HTR-8/SVneo (cell line): ENCODE measurements at places on chromosomes 7 and 10.

DNA sequence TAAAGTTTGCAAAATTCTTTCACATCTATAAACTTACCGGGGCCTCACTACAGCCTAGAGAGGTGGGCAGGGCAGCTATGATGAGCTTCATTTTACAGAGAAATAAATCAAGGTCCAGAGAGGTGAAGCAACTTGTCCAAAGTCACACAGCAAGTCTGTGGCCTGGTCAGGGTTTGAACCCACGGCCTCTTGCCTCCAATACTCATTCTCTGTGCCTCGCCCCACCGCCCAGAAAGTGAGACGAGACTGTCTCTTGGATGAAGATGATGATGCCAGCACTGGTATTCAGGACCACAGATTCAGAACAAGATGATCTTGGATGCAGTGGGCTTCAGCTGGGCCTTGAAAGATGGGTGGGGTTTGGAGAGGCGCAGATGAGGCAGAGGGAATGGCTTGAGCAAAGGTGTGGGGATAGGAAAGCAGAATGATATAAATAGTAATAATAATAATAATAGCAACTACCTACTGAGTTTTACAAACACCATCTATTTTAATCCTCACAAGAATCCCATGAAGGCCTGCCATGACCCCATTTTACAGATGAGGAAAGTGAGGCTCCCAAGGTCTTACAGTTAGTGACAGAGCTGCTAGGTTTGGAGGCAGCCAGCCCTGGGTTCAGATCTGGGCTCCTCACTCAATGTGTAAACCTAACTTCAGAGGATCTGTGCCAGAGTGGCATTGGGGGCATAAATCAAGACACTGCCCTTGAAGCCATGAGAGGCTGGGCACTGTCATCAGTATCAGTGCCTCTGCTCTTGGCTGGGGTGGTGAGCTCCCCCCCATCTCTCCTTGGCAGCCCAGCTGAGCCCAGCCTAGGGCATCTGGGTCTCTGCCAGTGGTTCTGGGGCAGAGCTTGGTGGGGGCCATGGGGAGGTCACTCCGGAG lies 70.0 kb downstream of the NEURL1 start:
- DNase-seq: no peak

- no peak for DNase-seq
Observed at GRCh38 chr7:28990200-28990960, 32.2 kb upstream of the TRIL start.

DNA sequence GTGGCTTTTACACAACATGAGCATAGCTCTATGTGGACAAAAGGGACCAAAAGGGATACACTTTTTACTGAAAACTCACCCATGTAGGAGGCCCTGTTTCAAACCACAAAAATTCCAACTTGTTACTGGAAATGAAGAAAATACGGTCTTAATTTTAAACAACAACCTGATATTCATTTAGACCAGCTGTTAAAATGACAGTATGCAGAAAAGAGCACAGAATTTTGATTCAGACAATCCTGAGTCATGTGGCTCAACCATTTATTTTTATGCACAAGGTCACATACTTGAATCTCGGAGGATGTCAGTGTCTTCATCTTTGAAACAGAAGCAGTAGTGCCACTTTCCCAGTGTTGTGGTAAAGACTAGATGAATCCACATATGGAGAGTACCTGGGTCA lies 426.5 kb upstream of the NFE2L3 start:
- DNase-seq: no peak

GRCh38 chr10:100993986-100994708 lies 5.5 kb upstream of the LZTS2 start:
- DNase-seq: no peak

GRCh38 chr10:12561307-12561706 lies 212.0 kb downstream of the CAMK1D start:
- DNase-seq: no peak

- DNase-seq: no peak
Observed at GRCh38 chr7:49530481-49530880, 243.0 kb upstream of the VWC2 start.
